ENCODE measurements at places on chromosomes 6 and 20. TPM values are rescaled to one million over a fixed set of nuclear protein-coding genes. Genes with fewer than 3 reads are reported as not detected.

Gene RAB44
- 0.06 TPM for total RNA-seq

Gene LY6G6F
- total RNA-seq: 0.30 TPM

Gene CST1
- total RNA-seq: not detected

Gene SRMS
- total RNA-seq: not detected

Gene SYNE1
- total RNA-seq: 126 TPM

Gene NQO2
- total RNA-seq: 40.5 TPM

Gene LGSN
- total RNA-seq: 0.40 TPM

Gene GPSM3
- total RNA-seq: 9.3 TPM

Gene PLCB1
- 42.9 TPM for total RNA-seq

Gene ENPP3
- total RNA-seq: 2.1 TPM

Gene RUNX2
- total RNA-seq: 0.83 TPM

Gene CLDN20
- total RNA-seq: 0.79 TPM

Gene UBE2C
- total RNA-seq: 31.7 TPM

Gene SLC22A7
- 0.28 TPM for total RNA-seq
